Left forelimb (tissue), 1 donor: ENCODE measurements at places on chromosomes 6 and 20.

DNA sequence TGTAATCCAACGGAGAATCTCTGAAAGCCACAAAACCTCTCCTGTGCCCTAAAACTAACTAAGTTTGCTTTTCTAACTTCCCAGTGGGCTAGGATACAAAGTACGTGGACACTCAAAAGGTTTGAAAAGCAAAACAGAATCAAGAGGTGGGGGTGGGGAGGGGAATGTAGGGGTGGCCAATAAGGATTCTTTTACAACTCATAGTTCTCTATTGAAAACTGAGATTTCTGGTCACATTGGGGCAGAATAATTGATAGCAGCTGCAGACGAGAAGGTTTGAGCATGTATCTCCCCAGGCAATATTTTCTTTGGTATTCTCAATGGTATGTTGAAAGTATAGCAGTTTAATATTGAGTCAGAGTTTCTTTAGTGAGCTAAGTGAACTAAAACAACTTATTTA, 376.7 kb upstream of the CITED2 start:
- no peak for DNase-seq

DNA sequence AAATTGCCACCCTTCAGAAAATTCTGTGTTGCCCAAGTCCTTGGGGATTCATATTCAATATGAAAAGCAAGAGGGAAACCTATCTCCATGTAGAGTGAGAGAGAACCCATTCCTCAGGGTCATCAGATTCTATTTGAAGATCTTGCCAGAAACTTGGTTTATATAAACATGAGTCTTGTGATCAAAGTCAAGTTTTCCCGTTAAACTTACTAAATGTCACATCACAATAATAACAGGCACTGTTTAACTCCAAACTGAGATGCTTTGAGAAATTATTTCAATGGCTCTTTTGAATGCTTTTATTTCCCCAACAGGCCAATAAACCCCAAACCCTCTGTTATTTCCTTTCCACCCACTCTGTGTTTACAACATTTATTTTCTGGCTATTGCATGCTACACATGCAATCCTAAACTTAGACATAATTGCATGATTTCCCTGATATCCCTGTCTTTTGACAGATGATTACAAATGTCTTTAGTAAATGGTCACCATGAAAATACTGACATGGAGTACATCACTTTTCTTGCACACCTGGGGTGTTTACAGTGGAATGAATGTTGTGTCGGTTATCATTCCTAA, 31.1 kb upstream of the SSTR4 start:
- no peak for DNase-seq

- no peak for DNase-seq
These were observed 105.4 kb upstream of the NFATC2 start for GRCh38 chr20:51647674-51648570.

DNA sequence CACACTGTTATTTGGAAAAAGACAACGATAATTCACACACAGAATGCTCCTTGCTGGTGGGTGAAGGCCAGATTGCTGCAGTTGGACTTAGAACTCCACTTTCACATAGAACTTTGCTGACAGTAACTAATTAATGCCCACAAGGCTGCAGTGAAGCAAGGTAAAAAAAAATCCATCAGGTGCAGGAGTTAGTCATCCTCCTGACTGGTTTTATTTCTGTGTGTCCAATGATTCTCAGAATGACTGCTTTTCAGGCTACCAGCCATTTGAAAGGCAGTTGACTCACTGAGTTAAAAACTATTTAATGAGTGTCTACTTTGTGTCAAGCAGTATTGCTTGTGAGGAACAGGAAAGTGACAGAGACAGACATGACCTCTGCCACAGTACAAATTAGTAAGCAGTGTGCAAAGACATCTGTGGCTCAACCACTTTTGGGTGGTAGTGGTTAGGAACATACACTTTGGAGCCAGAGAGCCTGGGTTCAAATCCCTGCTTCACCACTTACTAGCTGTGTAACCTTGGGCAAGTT, 41.9 kb downstream of the ELOVL5 start:
- DNase-seq = no peak
